ENCODE measurements at places on chromosomes 1 and 21. TPM values are rescaled to one million over a fixed set of nuclear protein-coding genes. Genes with fewer than 3 reads are reported as not detected.

CELA2A gene
- polyA plus RNA-seq: 0.63 TPM

OR2L13 gene
- polyA plus RNA-seq: not detected

GBP4 gene
- polyA plus RNA-seq: 1.4 TPM

MACF1 gene
- polyA plus RNA-seq: 38.9 TPM

TNFSF4 gene
- polyA plus RNA-seq: 2.5 TPM

KRTAP12-2 gene
- polyA plus RNA-seq: not detected

SAMD13 gene
- polyA plus RNA-seq: 3.1 TPM

SIK1 gene
- polyA plus RNA-seq: 0.72 TPM

CHIT1 gene
- 0.56 TPM for polyA plus RNA-seq

OVAAL gene
- polyA plus RNA-seq: not detected

DNA sequence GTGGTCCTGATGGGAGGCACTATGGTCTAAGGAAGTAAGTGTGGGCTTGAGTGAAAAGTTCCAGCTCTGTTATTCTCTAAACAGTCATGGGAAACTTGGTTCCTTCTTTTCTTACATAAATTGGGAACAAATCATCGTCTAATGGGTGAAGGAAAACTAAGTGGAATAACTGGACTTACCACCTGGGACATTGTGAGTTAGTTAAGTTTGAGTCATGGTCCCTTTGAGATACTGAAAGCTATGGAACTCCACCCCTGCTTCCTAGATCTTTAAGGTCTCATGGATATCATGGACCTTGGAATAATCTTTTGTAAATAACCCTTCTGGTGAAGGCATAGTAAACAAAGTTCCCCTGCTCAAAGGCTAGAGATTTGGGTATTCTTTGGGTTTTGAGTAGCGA is 16.1 kb upstream of the TXLNA start:
- DNase-seq: no peak

DNA sequence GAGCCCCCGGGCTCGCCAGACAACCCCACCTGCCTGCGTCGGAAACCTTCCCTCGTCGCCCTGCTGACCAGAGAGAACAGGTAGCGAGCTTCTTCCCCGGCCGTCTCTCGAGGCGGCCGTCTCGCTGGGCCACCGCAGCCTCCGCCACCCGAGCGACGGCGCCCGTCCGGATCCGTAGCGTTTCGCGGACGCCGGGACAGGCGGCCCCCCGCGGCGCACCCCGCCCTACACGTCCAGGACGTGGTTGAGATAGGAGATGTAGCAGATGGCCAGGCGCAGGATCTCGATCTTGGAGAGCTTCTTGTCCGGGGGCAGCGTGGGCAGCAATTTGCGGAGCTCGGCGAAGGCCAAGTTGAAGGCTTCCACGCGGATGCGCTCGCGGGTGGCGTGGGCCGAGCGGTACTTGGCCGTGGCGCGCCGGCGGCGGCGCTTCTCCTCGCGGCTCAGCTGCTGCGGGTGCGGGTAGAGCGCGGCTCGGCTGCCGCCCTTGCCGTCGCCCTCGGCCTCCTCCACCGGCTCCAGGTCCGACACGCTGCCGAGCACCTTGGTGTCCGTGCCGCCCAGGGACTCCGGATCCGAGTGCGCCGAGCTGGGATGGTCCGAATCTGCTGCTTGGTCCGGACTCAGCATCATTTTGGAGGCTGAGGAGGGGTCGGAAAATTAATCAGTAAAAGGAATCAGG is 3.0 kb downstream of the NHLH2 start:
- no peak for DNase-seq

DNA sequence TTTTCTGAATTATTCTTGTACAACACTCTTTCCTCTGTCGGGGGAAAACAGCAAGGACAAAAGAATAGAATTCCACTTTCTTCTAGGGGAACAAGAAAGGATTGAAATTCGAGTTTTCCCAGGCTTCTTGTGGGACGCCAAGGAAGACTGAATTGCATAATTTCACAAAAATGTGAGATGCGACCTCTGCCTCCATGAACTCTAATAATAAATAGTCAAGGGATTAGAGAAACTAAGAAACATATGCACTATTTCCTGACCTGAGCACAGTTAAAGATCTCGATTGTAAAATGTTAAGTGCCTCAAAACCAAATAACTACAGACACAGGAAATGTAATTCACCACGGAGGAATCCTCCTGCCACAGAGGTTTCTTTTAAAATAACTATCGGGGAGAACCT is 117.3 kb upstream of the MARK1 start:
- DNase-seq: no peak

GRCh38 chr1:43572084-43572483 is 41.4 kb downstream of the PTPRF start:
- no peak for DNase-seq

GRCh38 chr1:116152950-116153691 is 41.9 kb downstream of the MAB21L3 start:
- DNase-seq: no peak

GRCh38 chr21:15277466-15277865 is 212.7 kb upstream of the NRIP1 start:
- DNase-seq: no peak

GRCh38 chr1:69688193-69688592 is 120.5 kb downstream of the LRRC7 start:
- no peak for DNase-seq

GRCh38 chr1:211345719-211346118 is 19.1 kb downstream of the TRAF5 start:
- no peak for DNase-seq

GRCh38 chr1:17419626-17420328 is 19.7 kb downstream of the RCC2 start:
- DNase-seq: peak; percentile 91

GRCh38 chr21:15363921-15364320 is 299.1 kb upstream of the NRIP1 start:
- DNase-seq: no peak

DNA sequence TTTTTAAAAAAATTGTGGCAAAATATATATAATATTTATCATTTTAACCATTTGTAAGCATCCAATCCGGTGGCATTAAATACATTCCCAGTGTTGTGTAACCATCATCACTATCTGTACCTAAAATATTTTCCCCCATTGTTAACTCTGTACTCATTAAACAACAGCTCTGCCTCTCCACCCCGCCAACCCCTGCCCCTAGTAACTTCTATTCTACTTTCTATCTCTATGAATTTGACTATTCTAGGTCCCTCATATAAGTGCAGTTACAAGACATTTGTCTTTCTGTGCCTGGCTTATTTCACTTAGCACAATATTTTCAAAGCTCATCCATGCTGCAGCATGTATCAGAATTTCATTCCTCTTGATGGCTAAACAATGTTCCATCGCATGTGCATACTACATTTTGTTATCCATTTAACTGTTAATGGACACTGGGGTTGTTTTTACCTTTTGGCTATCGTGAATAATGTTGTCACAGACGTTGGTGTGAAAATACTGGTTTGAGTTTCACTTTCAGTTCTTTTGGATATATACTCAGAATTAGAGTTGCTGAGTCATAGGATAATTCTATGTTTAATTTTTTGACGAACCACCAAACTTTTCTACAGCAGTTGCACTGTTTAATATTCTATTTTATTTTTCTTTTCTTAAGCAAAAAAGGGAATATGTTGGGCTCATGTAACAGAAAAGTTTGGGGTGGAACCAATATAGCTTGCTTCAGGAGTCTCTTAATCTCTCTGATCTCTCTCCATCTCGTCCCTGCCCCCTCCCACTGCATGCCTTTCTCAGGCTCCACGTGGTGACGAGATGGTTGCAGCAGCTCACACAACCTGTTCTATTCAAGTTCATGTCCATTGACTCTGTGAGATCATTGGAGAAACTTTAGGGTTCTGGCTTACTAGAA is 25.2 kb upstream of the RCAN1 start:
- DNase-seq: no peak

GRCh38 chr1:161096015-161096414 is 2.1 kb upstream of the KLHDC9 start:
- DNase-seq: no peak

GRCh38 chr1:207355060-207355459 is 33.6 kb downstream of the CD55 start:
- DNase-seq: no peak
